ENCODE measurements at places on chromosomes 2 and 18.

GRCh38 chr18:7521226-7521856 lies 45.8 kb upstream of the PTPRM start:
- no peak for DNase-seq

- peak; percentile 90 for DNase-seq
These were observed 116.6 kb downstream of the PRPF40A start for GRCh38 chr2:152600697-152601096.

DNA sequence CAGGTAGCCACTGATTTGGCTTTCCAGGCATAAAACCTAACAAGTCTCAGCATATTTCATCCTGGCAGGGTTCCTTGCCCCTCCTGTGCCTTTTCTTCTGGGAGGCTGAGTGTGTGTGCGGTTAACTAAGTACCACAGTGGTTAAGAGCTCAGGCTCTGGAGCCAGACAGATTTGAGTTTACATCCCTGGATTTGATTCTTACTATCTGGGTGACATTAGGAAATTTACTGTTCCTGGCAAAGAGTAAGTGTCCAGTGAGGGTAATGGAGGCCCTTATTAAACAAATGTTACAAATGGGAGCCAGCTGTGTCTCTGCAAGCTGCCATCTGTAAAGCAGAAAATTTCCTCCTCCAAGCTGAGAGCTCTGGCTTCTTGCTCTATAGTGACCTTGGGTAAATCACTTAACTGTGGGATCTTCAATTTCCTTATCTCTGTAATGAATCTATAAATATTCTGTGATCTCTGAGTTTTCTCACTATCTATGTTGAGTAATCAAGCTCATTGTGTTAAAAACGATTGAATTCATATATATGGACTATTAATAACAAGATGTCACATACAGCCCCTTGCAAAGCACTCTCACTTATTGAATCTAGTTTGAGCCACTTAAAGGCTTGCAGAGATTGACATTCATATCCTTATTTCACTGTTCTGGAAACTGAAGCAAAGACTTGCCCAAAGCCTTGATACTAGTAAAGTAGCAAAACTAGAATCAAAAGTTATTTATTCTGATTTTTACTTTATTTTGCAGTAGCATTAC lies 6.5 kb upstream of the COBLL1 start:
- DNase-seq = no peak

GRCh38 chr18:34153711-34154110 lies 71.0 kb downstream of the NOL4 start:
- peak; percentile 24 for DNase-seq

DNA sequence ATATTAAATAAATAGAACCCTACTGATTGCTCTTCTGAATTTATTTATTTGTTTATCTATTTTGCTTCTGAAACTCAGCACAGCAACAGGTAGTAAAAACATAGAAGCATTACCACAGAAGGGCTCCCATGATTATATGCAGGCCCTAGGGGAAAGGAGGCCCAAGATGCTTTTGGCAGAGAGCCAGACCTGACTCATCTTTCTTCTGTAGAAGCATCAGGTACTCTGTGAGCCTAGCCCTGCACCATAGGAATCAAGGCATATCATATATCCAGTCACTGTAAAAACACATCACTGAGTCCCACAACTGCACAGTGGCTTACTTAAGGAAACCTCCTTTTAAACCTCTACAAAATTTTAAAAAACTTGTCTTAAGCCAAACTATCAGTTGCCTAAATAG lies 1.8 kb downstream of the SCN9A start:
- DNase-seq = peak; percentile 87

GRCh38 chr2:233711312-233712008 lies 1.2 kb upstream of the UGT1A5 start:
- DNase-seq = peak; percentile 69

DNA sequence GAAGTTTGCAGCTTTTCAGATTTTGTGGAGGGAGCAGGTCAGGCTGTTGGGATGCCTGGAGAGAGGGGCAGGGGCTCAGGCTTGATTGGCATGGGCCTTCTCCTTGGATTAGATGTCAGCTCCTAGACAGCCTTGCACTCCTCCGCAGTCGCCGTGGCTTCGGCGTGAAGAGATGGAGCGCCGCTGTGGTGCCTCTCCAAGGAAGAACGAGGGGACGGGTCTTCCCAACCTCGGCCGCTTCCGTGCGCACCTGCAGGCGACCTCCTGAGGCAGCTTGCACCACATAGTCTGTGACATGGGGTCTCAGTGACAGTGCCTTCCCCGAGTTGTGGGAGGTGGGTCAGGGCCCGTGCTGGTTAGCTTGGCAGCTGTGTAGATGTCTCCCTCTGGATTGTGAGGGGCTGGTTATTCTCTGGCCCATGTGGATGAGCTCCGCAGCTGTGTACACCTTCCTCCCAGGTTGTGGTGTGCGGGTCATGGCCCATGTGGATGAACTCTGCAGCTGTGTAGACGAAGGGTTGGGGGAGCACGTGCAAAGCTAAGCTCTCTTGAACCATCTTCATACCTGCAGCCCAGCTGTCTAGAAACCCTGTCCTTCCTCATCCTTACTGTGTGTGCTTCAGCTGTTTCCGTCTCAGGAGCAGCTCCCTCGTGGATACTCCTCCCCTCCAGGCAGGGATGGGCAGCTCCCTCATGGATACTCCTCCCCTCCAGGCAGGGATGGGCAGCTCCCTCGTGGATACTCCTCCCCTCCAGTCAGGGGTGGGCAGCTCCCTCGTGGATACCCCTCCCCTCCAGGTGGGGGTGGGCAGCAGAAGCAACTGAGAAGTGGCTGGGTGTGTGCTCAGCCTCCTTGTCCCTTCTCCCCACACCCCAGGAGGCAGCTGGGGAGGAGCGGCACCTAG lies 170.3 kb downstream of the LDLRAD4 start:
- no peak for DNase-seq

DNA sequence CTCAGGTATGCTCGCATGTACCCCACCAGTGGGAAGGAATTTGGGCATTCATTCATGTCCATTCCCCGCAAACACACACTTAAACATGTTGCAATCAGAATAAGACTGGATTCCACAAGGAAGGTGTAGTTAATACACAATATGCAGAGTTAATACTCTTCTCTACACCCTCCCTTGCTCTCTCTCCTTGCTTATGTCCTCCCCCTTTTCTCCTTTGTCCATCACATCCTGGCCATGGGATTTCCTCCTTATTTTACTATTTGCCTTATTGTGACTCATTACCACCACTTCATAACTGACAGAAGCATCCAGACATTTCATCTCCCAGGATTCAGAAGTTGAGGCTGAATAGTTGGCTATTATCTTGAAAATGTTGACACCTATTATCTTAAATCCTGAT lies 473.8 kb upstream of the SPHKAP start:
- peak; percentile 52 for DNase-seq

DNA sequence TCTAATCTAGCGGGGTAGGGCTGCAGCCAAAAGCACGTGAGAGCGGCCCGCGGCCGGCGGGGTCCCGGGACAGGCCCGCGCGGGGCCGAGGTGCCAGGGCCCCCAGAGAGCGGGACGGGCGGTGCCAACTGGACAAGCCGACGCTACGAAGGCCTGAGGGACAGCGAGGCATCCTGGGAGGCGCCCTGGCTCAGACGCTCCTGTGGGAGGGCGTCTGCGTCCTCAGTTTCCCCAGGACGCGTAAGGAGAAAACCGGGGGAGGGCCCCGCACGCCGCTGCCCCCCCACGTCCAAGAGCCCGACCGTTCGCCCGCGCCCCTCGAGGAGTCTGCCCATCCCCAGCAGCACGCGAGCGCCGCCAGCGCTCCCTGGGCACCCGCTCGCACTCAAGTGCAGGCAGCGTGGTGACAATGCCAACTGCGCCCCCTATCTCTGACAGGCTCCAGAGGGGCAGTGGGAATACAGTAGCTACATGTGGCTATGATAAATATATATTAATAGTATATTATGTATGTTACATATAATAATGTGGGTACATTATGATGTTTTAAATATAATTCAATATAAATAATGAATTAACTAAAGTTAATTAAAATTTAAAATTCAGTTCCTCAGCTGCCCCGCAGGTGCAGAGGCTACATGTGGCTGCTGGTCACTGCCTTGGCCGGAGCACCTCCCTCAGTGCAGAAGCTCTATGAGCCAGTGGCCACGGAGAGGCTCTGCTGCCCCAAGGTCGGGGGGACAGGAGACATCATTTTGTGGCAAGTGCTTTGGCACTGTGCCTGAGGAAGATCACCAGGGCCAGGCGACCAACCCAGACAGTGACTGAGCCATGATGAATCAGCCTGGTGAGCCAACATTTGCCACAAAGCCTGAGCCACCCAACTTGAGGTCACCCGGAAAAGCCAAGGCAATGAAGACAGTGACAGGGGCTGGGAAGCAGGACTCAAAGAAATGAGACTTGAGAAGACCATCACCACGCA lies 5.5 kb upstream of the SFT2D3 start:
- no peak for DNase-seq

DNA sequence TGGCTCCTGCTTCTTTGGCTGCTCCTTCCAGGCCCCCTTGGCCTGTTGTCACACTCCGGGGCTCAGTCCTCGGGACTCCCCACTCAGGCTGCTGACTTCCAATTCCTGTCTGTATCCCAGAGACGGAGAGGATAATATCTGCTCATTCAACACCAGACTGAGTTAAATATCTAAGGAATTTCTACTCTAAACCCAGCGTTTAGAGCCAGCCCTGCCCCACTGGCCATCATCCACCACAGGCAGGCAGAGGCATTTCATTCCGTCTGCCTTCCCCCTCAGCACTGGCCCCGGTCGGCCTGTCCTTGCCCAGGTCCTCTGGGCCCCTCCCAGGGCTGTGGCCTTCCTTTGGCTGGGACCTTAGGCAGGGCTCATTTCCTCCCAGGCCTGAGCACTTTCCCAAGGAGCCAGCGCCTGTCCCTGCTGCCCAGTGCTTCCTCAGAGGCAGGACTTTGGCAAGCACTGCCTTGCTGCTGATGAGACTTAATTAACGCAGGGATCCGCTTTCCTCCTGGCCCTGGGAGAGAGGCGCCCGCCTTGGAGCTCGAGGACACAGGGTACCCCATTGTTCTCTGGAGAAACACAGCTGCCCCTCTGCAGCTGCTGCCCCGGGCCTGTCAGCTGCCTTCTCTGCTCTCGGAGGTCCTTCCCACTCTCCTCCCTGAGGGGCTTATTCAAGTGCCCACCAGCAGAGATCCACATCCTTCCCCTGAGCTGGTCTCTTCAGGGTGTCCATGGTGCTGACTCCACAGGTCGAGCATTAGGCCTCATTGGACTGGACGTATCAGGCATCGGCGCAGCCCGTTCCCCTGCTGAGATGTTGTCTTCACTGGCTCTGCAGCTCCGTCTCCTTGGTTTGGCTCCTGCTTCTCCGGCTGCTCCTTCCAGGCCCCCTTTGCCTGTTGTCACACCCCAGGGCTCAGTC lies 42.8 kb downstream of the ATOH8 start:
- DNase-seq = no peak

DNA sequence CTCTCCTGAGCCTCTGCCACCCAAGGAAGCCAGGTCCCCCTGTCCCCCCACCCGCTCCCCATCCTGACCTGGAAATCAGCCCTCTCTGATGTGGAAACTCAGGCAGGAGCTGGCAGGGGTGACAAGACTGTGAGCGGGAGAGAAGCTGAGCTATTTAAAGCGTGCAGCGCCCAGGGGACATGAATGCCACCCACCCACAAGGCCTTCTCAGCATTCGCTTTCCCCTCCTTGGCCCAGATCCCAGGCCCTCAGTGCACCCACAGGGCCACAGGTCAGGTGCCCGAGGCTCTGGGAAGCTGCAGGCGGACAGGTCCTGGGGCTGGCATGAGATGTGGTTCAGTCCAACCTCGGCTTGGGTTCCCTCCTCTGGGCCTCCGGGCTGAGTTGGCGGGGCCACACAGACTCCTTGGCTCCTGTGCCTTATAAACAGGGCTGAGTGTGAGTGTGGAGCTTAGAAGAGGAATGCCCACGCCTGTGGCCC lies 168.3 kb downstream of the SMAD7 start:
- DNase-seq = no peak

DNA sequence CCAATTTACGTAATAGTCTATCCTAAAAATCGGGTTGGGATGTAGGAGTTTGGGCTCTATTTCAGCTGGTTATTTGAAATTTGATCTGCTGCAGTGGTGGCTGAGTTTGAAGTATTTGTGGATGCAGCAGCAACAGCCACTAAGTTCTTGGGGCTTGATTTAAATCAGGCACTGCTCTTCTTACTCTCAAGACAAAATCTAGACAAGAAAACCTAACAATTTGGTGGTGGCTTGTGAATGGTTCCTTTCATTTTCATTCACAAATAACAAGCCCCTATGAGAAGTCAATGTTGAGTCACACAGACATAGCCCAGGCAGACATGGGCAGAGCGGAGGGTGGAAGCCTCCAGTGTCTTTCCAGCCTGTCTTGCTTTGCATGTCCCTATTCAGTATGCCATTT lies 199.3 kb downstream of the LTBP1 start:
- no peak for DNase-seq

GRCh38 chr2:73901143-73901542 lies 8.3 kb downstream of the ACTG2 start:
- DNase-seq = no peak

- DNase-seq = no peak
These were observed 92.5 kb downstream of the PRPF40A start for GRCh38 chr2:152624805-152625204.

DNA sequence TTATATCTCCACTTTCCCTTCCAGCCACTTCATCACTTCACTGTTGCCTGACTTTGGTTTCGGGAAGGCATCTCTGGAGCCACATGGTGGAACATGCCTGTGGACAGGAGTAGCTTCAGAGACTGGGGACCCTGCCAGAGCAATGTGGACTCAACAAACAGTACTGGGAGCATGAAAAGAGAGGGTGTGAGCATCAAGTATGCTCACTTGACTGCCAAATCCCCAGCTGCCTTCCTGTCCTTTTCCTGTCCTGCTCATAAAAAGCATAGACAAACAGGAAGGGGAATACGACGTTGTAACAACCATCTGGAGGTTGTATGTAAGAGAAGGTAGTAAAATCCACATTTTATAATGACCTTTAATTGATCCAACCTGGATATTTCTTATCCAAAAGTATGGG lies 61.3 kb upstream of the CSRNP3 start:
- DNase-seq = no peak
